Stimulated activated CD4-positive, alpha-beta T cell treated with anti-CD3 and anti-CD28 coated beads, Interleukin-12 subunit alpha, Interleukin-12 subunit beta, amount 100 ng/mL, for 24 hours (primary cell): ENCODE measurements at places on chromosomes 6 and 20.

DNA sequence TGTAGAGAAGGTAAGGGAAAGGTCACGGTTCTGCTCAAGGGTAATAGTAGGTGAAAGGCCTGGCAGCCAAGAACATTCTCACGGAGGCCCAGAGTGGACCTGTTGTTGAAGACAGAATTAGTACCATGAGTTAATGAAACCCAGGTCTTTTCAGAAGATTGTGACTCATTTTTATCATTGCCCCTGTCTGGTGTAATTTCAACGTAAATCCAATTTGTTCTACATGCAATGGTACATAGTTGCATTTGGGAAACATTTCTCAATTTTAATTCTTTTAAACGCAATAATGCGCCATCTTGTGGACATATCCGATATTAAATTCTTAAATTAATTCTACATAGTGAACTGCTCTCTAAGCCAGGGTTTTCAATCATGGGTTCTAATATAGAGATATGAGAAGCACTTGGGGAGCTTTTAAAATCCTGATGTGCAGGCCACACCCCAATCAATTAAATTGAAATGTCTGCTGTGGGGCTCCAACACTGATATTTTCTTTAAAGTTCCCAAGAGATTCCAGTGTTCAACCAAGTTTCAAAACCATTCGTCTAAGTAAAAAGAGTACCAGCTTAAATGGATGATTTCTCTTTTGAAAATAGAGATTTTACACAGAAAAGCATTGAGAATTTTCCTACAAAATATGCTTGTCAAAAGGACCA, 257.4 kb downstream of the PLCB1 start:
- DNase-seq: no peak

DNA sequence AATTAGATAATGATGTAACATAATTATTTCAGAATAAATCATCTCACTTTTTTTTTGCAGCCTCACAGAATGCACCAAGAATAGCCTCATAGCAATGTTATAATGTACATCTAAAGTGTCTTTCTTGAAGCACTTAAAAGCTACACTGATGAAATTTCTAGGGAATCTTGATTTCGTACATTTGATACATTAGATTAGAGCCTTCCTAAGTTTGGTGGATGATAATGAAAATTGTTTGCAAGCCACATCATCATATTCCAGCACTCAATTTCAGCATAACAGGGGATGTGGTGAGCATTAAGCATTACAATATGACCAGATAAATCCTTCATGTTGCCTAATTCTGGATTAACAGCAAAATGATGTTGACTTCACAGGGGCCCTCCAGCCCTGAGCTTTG, 9.7 kb upstream of the METTL24 start:
- DNase-seq: no peak

DNA sequence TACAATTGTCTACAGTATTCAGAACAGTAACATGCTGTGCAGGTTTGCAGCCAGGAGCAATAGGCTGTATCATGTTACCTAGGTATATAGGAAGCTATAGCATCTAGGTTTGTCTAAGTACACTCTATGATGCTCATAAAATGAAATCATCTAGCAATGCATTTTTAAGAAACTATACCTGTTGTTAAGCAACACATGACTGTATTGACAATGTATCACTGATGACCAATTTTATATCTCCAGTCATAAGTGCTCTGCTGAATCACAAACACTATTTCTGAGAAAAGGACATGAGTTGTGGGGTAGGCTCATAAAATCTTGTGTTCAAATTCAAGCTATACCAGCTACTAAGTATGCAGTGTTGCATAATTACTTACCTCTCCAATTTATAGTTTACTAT, 501.3 kb downstream of the CD109 start:
- no peak for DNase-seq

GRCh38 chr20:31918466-31919105, 33.3 kb downstream of the PDRG1 start:
- DNase-seq: no peak

DNA sequence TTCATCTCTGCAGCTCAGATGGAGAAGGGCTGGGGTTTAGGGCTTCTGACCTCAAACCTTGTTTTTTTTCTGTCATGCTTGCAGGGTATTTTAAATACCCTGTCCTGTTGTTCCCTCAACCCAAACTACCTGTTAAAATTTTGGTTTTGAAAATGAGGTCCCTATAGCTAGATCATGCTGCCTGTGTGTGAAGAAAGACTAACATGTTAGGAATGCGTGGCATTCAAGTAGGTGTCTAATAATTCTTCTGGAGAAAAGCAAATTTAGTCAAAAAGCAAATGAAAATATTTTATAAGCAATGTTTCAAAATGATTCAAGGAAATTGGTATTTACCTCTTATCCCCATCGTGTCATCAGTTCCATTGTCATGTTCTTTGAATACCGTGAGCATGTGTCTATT, 77.2 kb upstream of the C20orf144 start:
- no peak for DNase-seq

DNA sequence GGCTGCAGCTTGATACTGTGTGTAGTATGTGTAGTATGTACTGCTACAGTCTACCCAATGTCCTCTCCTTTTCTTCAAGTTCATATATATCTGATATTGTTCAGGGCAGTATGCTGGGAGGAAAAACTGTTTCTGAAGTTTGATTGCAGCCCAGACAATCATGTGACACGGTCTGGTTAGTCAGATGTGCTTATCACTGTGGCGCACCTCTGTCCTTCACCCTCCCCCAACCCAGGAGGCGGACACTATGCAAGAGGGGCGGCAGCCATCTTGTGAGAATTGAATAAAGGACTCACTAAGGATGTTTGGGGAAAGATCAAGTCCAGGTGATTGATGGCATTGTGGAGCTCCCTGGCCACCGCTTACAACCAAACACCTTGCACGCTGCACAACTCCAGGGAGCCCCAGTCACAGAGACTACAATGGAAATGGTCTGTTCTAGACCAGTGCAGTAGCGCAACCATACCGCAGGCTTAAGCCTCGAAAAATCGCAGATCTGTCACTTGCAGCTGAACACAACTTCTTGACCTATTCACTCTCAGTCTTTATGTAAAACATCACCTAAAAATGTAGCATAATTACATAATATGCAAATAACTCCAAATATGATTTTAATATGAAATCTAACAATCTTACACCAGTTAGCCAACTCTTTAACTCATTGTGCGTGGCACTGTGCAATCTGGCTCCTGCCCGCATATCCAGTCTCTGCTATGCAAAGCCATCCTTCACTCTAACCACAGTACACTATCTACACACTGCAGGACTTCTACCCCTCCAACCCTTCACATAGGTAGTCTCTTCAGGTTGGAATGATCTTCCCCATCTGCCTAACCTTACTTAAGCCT, 79.3 kb downstream of the VGLL2 start:
- no peak for DNase-seq

GRCh38 chr6:33747823-33748222, 1.1 kb upstream of the IP6K3 start:
- DNase-seq: no peak

DNA sequence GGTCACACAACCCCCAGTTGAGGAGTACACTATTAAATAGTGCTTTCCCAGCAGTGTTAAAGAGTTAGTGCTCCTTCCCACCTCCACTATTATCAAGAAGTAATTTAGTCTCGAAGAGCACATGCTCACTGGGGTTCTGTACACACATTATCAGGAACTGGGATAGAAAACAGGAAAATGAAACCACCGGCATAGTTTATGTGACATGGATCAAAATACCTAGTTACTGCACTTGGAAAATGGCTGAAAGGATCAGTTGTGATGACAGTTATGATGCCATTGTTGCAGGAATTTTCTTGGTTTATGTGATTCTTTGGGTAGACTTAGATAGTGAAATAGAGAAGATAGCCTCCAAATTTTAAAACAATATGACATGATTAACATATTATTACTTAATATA, 152.9 kb downstream of the AKAP7 start:
- DNase-seq: no peak

GRCh38 chr6:131594074-131594473, 21.0 kb downstream of the ARG1 start:
- no peak for DNase-seq

DNA sequence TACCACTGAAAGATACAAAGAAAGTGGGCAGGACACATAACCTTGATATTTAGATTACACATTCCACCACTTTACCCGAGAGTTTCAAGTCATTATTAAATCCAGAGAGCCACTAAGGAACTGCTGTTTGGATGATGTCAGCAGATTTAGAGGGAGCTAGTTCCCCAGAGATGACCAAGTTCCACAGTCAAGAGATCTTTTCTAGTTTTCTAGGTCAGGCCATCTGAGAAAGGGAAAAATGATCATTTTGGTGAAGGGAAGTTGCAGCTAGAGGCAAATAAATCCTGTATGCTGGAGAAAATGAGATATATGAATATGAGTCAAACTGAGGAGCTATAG, 147.8 kb downstream of the HS3ST5 start:
- DNase-seq: no peak

- no peak for DNase-seq
Observed at GRCh38 chr6:684831-685636, 7.9 kb downstream of the EXOC2 start.

GRCh38 chr20:47188540-47188939, 168.0 kb downstream of the ZMYND8 start:
- no peak for DNase-seq

- no peak for DNase-seq
Observed at GRCh38 chr20:47741669-47742608, 43.3 kb downstream of the SULF2 start.

- no peak for DNase-seq
Observed at GRCh38 chr6:43702171-43702533, 14.6 kb upstream of the MRPS18A start.

DNA sequence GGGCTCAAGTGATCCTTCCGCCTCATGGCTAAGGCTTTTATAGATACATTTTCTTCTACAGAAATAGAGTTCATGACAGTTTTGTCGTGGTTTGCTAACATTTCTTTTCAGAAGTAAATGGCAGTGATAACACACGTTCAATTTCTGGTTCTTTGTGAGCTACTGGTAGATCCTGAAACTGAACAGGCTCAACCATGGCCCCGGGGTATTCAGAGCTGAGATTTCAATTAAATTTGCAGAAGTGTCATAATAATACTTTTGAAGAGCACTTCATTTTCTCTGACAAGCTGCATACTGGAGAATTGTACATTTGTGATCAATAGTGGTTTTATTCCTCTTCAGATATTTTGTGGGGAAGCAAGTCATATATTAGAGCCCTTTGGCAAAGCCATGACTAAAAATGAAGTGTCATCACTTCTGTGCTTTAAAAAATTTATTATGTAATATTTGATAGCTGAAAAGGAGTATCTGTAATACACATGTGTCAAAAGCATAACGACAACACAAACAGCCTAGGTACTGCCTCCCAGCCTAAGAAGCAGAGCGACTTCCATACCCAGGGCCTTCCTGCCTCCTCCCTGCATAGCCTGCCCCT, 84.3 kb upstream of the SCP2D1 start:
- DNase-seq: no peak

GRCh38 chr6:158706369-158706982, 56.6 kb downstream of the SYTL3 start:
- DNase-seq: no peak

DNA sequence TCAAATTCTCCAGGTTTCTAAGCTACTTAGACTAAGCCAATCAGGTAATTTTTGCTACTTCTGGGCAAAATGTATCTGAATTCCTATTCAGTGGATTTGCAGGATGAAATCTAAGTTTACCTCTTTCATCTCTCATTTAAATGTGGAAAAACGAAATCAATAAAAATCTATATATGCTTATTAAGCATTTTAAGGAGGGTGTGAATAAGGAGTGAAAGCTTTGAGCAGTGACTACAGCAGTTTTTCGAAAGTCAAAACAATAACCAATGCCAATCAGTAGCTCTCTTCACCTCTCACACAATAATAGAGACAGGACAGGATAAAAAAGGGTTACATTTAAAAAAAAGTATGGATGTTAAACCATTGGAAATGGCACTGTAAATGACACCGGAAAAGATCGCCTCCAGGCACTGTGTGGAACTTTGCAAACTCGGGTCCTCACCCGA, 476 bp upstream of the BCKDHB start:
- DNase-seq: no peak

DNA sequence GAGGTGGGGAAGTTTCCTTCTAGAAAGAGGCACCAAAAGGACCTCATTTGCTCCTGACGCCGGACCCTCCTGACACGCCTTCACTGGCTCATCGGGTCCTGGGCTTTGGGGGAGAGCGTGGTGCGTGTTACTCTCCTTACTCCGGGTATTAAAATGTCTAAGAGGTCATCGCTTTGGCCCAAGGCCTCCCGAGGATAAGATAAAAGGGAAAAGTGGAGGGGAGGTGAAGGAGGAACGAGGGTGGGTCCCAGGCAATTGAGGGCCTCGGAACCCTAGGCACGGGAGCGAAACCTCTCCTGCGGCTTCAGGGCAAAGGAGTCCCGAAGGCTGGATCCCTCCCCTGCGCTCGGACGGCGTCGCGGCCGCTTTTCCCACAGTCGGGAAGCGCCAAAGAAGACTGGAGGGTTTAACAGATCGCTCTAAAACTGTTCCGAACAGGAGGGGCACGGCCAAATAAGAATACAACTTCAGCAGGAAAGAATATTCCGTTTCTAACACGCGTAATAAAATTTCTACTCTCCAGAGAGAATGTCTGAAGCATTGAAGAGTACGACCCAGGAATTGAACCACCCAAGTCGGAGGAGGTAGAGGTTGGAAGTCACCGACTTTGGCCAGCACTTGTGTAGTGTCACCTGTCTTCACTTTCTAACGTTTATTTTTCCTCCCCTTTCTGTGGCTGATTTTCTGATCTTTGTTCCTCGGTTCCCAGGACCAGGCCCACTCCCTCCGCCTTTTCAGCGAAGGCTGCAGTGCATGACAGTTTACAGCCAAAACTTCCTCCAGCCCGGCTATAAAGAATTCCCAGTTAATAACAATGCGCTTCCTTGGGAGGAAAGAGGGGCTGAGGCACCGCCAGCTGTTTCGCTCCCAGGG, 2.1 kb upstream of the TBXT start:
- no peak for DNase-seq

- no peak for DNase-seq
Observed at GRCh38 chr6:91278416-91278815, 691.5 kb upstream of the MAP3K7 start.

DNA sequence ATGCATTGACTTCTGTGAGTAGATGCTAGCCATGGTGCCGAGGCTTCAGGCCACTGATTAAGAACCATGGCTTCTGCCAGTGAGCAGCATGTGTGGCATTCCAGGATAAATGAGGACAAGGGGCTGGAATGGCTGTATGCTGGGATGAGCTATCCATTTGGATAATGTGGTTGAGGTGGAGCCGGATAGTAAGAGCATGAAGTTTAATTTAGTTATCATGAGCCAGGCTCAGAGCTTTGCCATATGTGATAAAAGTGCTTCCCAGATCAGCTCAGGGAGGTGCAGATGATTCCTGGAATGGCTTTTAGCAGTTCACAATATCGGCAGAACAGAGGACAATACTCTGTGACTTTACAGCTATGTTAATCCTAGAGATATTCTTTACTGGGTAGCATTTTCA, 34.6 kb upstream of the RNF8 start:
- no peak for DNase-seq

DNA sequence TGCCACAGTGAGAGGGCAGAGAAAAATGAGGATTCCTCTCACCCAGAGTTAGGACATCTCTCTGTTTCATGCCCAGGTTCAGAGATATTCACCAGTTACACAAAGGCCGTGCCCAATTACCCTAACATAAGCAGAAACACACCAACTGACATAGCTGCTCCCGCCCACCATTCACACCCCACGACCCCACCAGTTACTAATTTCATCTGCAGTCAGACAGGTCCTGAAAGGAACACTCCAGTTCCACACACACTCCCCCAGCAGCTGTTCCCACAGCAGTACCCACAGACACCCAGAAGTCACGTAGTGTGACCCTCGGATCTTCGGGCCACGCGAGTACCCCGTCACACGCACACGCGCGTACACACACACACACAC, 532 bp downstream of the TMEM74B start:
- DNase-seq: no peak

GRCh38 chr20:48015141-48015910, 230.0 kb upstream of the SULF2 start:
- DNase-seq: no peak
